SJCRH30 (cell line): ENCODE measurements at places on chromosomes 4 and X.

- DNase-seq = peak; percentile 35
Observed at GRCh38 chr4:187127456-187127855, 403.8 kb upstream of the FAT1 start.

DNA sequence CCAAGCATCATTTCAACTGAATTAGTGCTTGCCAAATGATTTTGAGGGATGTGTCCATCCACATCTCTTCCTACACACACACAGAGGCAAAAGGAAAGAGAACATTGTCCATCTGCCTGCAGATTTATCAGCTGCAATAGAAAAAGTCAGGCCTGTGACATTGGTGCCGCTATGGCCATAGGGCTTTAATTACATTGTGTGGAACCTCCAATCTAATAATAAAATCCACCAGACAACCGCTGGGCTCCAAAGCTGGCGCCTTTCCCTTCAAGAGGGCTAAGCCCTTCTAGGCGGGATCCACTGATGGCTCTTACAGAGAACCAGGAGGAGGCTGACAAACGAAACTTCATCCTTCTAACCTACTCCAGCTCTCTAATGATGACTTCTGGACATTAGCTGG, 60.6 kb downstream of the PHOX2B start:
- DNase-seq = no peak

DNA sequence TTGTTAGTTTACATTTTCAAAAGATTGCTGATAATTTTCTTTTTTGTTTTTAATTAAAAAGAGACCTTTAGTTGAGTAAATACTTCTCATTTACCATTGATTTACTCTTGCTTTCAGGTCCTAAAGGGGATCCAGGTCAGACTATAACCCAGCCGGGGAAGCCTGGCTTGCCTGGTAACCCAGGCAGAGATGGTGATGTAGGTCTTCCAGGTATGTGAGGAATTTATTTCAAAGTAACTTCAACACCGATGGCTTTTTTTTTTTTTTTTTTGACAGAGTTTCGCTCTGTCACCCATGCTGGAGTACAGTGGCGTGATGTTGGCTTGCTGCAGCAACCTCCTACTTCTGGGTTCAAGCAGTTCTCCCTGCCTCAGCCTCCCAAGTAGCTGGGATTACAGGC, 135.1 kb downstream of the IRS4 start:
- no peak for DNase-seq

DNA sequence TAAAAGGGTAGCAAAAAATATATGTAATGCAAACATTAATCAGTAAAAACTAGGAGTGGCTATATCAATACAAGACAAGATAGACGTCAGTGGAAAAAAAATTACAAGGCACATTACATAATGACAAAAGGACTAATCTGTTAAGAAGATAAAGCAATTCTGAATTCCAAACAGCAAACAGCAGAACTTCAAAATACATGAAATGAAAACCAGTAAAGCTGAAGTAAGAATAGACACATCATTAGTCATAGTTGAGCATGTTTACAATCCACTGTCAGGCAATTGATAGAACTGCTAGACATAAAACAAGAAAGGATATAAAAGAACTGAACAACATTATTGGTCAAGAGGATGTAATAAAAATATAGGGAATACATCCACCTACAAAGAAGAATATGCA, 12.2 kb downstream of the SULT1B1 start:
- no peak for DNase-seq

DNA sequence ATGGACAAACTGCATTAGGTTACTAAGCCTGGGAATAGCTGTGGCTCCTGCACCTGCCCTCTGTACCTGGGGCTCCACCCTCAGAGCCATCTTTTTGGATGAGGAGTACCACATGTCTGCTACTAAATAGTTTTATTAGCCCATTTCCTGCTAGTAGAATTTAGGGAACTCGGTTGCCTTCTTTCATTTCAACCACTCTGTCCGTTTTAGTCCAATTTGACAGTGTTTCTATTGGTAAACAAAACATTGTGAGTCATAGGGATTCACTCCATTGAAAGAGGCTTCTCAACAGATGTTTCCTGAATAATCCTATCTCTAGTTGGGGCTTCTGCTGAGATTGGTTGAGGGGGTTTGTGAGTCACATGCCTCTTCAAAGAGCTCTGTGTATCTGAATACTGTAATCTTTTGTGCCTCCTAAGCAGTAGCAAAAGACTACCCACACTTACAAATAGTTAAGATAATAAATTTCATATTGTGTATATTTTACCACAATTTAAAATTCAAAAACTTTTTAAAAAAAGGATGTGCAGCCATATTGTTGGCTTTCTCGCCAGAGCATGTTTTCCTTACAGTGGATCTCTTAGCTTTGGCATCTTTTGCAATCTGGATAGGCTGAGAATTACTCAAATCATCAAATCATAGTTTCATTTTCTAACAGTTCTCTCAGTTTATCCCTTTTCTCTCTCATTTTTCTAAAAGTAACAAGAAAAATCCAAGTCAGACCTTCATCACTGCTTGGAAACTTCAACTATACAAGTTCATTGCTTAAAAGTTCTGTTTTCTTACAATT, 9.9 kb downstream of the FAM200B start:
- DNase-seq = peak; percentile 70

GRCh38 chr4:72186714-72187113, 154.9 kb downstream of the NPFFR2 start:
- DNase-seq = no peak

DNA sequence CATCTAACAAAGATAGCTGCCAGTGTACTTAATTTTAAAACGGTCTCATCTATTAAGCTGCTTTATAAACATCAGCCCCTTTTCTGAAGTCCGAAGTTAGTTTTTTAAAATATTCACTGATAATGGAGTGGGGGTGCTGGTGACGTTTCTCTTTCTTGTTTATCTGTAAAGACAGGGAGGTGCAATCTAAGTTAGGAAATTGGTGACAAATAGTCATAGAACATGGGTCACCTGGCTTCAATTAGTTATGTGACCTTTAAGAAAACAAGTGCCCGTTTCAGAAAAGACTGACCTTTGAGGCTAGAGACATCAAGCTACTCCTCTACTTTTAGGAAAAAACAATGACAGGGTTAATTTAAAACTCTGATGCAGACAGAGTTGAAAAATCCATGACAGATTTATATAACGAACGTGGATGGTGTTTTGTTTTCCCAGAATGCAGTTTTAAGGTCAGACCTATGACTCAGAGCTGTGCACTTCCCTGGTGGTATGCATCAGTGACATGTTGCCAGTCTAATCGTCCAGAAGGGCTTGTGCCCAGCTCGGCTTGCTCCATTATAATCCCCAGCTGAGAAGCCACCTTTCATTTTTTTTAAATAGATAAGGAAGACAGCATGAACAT, 38.2 kb downstream of the FHL1 start:
- DNase-seq = no peak
